PC-3 (cell line): ENCODE measurements at places on chromosomes 1 and 21. TPM values are rescaled to one million over a fixed set of nuclear protein-coding genes. Genes with fewer than 3 reads are reported as not detected.

DNA sequence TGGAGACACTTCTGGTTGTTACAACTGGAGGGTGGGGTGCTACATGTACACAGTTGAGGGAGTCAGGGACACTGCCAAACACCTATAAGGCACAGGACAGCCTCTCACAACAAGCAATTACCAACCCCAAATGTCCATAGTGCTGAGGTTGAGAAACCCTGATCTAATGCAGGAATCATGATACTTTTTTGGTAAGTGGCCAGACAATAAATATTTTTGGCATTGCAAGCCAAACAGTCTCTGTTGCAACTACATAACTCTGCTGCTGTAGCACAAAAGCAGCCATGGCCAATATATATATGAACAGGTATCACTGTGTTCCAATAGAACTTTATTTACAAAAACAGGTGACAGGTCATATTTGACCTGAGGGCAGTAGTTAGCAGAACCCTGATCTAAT, 177.5 kb downstream of the ASTN1 start:
- no peaks in the 10 kb centered on the region for H3K36me3 ChIP-seq
- H3K4me1 ChIP-seq: peaks cover 16% of the 10 kb centered on the region; the same call in 1 of the 2 replicates
- H3K27me3 ChIP-seq: no peaks in the 10 kb centered on the region

Gene LAD1
- 310 and 381 TPM in 2 replicates for total RNA-seq

Gene PDXK
- total RNA-seq: 423 and 464 TPM in 2 replicates

Gene POLR3C
- total RNA-seq: 35.8 and 41.5 TPM in 2 replicates

GRCh38 chr1:59511476-59512465, 214.9 kb downstream of the FGGY start:
- no peak overlapping the region for H3K27ac ChIP-seq
- H3K4me1 ChIP-seq: peaks cover 6% of the 10 kb centered on the region; the same call in 1 of the 2 replicates
- no peak overlapping the region for H3K4me3 ChIP-seq

DNA sequence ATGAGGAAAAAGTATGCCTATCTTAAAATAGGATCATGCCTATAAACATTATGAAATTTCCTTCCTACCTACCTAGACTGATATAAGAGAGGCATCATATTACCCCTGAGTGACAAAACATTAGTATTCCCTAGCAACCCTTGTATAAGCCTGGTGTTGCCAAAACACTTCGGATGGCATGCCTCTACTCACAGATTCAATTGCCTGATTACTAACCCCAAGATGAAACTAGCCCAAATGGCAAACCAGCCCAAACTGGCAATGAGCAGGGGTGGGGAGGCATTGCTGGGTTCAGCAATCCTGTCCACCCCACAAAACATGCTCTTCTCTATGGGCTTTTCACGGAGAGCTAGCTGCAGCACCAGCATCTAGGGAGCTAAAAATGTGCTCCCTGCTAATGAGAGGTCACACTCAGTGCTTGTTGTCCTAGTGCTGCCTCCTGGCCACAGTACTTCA, 13.9 kb downstream of the PALMD start:
- H3K27me3 ChIP-seq: no peaks in the 10 kb centered on the region
- H3K4me1 ChIP-seq: peaks cover 35% of the 10 kb centered on the region
- H3K4me3 ChIP-seq: peak overlapping the region; percentile 11; the same call in 1 of the 2 replicates
- no peaks in the 10 kb centered on the region for H3K36me3 ChIP-seq

GRCh38 chr1:210687582-210688279, 359.0 kb downstream of the HHAT start:
- no peak overlapping the region for H3K27ac ChIP-seq
- H3K27me3 ChIP-seq: peaks cover 8% of the 10 kb centered on the region; the same call in 1 of the 2 replicates
- no peaks in the 10 kb centered on the region for H3K4me1 ChIP-seq
- H3K36me3 ChIP-seq: no peaks in the 10 kb centered on the region
- no peak overlapping the region for H3K4me3 ChIP-seq
- peak; percentile 27 for DNase-seq

GRCh38 chr1:12851779-12852178, 3.3 kb upstream of the HNRNPCL1 start:
- H3K4me1 ChIP-seq: peaks cover 4% of the 10 kb centered on the region; the same call in 1 of the 2 replicates
- H3K27ac ChIP-seq: no peak overlapping the region
- H3K4me3 ChIP-seq: no peak overlapping the region
- DNase-seq: peak; percentile 28

GRCh38 chr1:244337839-244338238, 113.9 kb downstream of the ADSS2 start:
- H3K27ac ChIP-seq: no peak overlapping the region
- no peaks in the 10 kb centered on the region for H3K36me3 ChIP-seq
- H3K27me3 ChIP-seq: no peaks in the 10 kb centered on the region
- no peak overlapping the region for H3K4me3 ChIP-seq

Gene TTC22
- total RNA-seq: 21.8 and 31.3 TPM in 2 replicates

Gene NENF
- total RNA-seq: 153 and 161 TPM in 2 replicates

- no peaks in the 10 kb centered on the region for H3K36me3 ChIP-seq
- no peak overlapping the region for H3K4me3 ChIP-seq
- 0 out of 2 replicates have a peak overlapping the region, but pooled peaks have one; percentile 7 for H3K27ac ChIP-seq
- H3K27me3 ChIP-seq: no peaks in the 10 kb centered on the region
- H3K4me1 ChIP-seq: peaks cover 18% of the 10 kb centered on the region
Observed at GRCh38 chr1:41101950-41102607, 80.6 kb upstream of the SLFNL1 start.

GRCh38 chr1:119504831-119505230, 2.2 kb upstream of the HSD3B1 start:
- no peak overlapping the region for H3K4me3 ChIP-seq
- H3K4me1 ChIP-seq: peaks cover 8% of the 10 kb centered on the region; the same call in 1 of the 2 replicates
- no peaks in the 10 kb centered on the region for H3K36me3 ChIP-seq
- no peak for DNase-seq
- no peak overlapping the region for H3K27ac ChIP-seq
- H3K27me3 ChIP-seq: no peaks in the 10 kb centered on the region

Gene LHX8
- not detected in 2 replicates for total RNA-seq

- no peaks in the 10 kb centered on the region for H3K4me1 ChIP-seq
- DNase-seq: no peak
- H3K27ac ChIP-seq: no peak overlapping the region
- H3K4me3 ChIP-seq: no peak overlapping the region
Observed at GRCh38 chr1:111904478-111905218, 84.8 kb downstream of the KCND3 start.
